Epithelial cell of esophagus (primary cell): ENCODE measurements at places on chromosomes 2 and 18.

DNA sequence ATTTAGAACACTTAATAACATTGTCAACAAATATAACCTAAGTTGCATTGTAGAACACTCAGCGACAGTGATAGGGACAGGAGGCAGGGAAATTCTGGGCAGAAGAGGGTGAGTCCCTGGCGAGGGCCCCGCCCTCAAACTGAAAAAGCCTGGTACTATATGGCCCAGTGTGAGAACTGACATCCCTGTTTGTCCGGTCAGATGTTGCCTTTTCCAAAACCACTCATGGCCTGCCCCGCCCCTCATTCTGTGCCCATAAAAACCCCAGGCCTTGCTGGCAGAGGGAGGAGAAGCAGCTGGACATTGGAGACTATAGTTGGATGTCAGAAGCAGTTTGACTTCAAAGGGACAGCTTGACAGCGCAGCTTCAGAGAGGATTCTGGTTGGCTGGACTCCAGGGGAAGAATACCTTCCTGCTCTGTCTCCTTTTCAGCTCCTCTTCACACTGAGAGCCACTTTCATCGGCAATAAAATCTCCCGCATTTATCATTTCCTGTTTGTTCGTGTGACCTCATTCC is 47.0 kb downstream of the FAM117B start:
- DNase-seq: no peak

- peak; percentile 92 for DNase-seq
Observed at GRCh38 chr2:130332271-130333073, 10.2 kb upstream of the IMP4 start.

DNA sequence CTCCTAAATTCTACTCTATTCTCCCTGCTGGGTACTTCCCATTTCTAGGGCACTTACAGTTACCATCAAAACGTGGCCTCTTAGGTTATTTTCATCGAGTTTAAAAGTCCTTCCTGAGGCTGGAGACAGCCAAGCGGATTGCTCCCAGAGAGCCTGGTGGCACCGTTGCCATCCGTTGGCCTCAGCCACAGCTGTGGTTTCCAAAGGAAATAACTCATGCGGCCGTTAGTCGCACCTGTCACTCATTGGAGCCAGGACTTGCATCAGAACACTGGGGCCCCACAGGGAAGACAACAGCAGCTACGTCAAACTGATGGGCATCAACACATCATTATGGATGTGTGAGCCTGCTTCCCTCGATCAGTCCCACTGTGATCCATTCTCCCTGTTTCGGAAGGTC is 453.4 kb downstream of the BCL11A start:
- DNase-seq: no peak

DNA sequence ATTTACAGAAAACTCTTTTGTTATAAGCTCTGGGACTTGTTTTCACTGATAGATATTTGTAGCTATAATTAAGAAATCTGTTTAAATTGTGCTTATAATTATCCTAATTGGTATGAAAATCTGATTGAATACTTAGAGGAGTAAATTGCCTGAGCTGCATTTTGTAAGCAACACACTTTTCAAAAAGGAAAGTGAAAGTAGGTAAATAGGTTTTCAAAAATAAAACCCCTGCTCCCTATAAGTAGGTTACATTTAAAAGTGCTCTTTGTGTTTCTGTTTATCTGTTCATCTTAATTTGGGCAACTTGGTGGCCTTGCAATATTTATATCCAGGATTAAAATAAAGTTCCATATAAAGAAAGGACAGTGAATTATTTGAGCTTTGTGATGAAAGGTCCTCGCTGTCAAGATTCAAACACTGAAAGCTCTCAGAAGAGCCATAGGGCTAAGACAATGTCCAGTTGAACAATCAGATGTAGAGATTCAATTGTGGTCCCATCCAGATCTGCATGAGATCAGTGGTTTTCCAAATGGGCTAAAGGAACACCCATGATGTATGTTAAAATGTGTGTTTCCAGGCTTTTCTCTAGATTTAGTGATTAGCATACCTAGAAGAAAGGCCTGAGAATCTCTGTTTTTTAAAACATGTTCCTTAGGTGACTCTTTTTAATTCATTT is 371.6 kb downstream of the RPRM start:
- DNase-seq: no peak

DNA sequence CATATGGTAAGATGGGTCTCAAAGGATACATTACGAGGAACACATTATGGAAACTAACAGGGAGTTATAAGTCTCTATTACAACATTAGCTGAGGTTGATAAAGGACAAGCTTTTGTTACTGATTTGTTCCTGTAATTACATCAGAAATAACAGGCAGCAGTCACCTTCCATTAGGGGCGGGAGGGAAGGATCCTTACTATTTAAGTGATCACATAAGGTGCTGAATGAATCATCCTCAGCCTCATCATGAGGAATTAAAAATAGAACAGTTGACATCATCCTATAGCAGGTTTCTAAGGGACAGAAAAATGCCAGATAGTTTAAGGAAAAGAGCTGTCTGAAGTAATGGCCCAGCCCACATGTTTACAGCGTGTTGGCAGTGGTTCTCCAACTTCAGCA is 86.9 kb upstream of the MGAT5 start:
- peak; percentile 84 for DNase-seq

DNA sequence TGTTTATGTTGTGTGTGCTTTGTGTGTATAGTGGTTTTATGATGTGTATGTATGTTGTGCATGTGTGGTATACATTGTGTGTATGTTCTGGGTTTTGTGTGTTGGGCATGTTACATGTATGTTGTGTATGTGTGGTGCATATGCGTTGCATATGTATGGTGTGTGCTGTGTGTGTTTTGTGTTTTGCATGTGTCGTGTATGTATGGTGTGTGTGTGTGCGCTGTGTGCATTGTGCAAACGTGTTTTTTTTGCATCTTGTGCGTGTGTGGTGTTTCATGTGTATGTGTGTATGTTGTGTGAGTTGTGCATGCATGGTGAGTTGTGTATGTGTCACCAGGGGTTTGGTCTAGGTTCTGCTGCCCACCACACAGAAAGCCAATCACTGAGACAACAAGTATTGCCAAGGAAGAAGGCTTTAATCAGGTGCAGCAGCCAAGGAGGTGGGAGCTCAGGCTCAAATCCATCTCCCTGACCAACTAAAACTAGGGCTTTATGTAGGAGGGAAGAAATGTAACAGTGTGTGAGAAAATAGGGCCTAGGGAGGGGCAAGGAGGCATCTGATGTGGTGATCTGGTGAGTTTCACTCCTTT is 115.7 kb downstream of the FAM168B start:
- no peak for DNase-seq

DNA sequence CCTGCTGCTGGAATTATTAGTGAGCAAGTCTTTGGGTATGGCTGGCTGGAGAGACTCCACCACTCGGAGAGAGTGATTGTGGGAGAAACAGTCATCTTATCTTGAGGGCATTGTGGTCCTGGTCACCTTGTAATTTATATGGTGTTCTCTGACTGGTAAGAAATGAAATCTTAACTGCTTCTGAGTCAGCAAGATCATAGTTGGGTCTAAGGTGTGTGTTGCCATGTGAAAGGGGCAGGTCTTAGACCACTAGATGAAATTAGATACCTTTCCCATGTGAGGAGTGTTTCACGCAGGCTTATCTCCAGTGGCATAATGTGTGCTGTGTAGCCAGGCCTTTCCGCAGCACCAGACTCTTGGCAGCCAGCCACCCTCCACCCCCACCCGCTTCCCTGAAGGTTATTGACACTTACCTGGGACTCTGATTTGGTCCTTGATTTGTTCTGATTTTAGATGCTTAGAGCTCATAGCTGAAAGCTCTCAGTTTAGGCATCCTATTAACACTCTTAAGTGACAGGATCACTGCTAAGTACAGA is 7.7 kb downstream of the MAPRE3 start:
- DNase-seq: peak; percentile 11

GRCh38 chr2:210442878-210443277 is 33.7 kb downstream of the LANCL1 start:
- DNase-seq: no peak

DNA sequence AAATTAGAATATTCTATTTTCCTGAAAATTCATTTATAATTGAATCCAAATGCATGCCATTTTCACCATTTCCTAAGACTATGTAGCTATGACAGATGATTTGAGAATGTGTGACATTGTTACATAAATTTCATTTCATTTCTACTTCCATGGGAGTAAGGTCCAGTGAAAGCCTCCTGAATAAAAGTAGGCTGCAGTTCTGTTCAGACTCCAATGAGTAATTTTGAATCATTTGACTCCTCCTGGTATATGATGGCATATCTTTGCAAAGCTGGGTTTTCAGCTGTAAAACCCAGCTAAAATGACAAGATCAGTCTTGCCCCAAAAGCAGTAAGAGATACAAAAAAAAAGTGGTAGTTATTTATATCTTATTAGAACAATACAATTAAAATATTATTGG is 101.0 kb upstream of the DNAJC10 start:
- DNase-seq: peak; percentile 57

GRCh38 chr2:201348758-201349157 is 8.4 kb downstream of the FLACC1 start:
- DNase-seq: no peak

DNA sequence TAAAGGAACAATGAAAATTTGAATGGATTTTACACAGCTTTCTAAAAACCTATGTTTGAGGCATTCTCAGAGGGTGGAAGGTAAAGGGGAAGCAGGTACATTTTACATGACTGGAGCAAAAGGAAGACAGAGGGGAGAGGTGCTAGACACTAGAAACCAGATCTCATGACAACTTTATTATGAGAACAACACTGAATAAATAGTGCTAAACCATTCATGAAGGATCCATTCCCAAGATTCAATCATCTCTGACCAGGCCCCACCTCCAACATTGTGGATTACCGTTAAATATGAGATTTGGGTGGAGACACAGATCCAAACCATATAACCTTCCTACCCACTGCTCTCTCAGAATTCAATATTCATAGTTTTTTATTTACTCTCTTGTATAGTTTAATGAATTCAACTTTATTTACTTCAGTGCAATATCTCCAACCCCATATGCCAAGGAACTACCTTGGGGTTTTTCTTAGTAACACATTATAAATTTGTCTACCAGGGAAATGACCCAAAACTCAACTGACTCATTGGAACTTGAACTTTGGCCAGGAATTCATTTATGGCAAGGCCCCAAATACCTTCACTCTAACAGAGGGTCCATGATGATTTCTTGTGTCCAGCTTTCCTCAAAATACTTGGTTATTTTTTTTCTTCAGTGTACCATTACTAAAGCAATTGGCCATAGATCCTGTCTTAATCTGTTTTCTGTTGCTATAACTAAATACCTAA is 317.8 kb downstream of the GULP1 start:
- DNase-seq: no peak

- no peak for DNase-seq
Observed at GRCh38 chr2:1856475-1856874, 112.2 kb upstream of the PXDN start.

GRCh38 chr2:99183025-99183424 is 2.0 kb downstream of the MRPL30 start:
- no peak for DNase-seq

DNA sequence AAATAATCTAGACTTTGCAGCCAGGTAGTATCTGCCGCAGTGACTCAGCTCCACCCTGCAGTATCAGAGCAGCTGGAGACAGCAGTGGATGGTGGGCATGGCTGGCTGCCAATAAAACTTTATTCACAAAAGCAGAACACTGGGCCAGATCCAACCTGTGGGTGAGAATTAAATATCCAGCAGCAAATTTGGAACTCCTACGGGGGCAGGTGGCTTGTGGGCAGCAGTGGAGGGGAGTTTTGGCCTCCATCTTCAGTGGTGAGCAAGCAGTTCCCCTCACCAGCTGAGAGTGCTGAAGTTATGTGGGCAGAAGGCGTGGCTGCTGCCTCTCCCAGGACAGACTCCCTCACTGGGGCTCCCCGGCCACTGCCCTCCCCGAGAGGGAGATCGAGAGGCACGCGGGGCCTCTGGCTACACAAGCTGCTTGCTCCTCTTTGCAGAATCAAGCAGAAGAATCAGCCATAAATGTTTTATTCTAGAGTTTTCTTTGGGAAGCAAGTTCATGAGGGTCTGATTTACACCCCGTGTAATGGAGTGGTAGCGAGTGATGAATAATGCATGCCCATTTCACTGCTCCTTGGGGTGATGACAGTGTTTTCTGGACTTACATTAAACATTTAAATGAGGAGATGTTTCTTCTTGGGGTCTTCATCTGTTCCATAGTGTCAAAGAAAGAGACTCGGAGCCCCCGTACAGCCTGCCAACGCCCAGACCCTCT is 204.3 kb downstream of the SEPTIN10 start:
- DNase-seq: peak; percentile 26

GRCh38 chr2:134261398-134262131 is 7.7 kb downstream of the MGAT5 start:
- no peak for DNase-seq

GRCh38 chr18:48428475-48429177 is 19.4 kb upstream of the ZBTB7C start:
- DNase-seq: peak; percentile 47

DNA sequence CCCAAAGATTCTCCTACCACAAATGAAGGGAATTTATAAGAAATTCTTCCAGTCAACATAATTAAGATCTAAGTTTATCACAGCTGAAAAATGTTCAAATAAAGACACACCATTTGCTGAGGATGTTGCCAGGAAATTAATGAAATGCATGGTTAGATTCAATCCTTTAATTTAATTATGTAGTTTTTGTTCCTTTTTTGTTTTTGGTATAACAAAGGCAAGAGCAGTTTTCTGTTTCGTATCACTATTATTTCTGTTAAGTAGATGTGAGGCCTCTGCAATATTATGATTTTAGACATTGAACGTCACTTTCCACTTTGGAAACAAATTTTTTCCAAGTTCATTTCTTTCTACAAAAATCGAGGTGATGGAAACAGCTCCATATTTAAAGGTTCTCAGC is 440.0 kb downstream of the THSD7B start:
- DNase-seq: no peak

GRCh38 chr2:232501794-232502390 is 14.3 kb upstream of the ECEL1 start:
- no peak for DNase-seq

DNA sequence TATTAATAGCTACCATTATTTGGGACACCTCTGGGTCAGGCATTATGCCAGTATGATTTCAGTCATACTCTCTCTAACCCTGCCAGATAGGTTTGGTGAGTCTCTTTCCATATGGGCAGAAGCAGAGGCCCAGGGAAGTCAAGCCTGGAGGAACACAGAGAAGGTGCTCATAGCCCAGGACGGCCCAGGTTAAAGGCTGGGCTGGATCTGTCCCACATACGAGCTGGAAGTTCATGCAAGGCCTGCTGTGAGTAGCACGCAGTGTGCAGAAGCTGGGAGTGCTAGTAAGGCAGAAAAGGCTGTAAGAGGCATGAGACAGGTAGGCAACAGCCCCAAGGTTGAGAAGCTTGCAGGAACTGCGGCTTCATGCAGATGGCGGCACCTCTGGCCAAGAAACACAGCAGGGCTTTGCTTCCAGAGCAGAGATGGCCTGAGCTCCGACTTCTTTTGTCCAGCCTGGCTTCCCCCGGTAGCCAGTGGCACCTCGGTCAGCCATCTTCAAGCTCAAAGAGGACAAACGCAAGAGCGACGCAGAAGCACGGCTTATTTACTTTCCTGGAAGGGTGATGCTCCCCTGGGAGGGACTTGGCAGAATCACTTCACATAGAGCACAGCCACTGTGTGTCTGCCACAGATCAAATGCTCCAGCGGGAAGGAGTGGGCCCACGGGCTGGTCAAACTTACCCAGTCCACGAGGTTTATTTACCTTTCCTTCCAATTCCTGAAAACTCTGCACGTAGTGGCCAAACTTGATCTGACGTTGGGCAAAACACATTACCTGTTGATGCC is 58.5 kb upstream of the MAP4K4 start:
- no peak for DNase-seq
